ENCODE measurements at places on chromosomes 2 and 18.

GRCh38 chr2:172947461-172948153 lies 128.0 kb upstream of the MAP3K20 start:
- DNase-seq = no peak

- no peak for DNase-seq
Observed at GRCh38 chr2:231467016-231467545, 2.8 kb upstream of the NCL start.

DNA sequence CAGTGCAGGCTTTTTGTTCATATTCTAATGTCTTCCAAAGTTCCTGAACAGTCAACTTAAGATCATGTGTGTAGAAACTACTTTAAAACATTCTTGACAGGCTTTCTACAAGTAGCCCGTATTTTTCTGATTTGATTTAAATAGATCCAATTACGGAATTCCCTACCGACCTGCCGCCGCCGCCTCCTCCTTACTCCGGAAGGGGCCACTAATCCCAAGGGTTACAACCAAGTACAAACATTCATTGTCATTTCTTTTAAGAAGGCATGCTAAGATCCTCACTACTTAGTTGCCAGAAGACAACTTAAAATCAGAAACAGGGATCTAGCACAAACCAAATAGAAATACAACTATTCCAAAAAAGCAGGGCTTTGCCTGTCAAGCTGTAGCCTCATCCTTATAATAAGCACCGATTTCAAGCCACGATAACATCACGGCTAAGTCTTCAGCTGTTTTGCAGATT lies 784 bp downstream of the WDR33 start:
- DNase-seq = no peak

GRCh38 chr2:38016219-38016618 lies 59.7 kb downstream of the CYP1B1 start:
- no peak for DNase-seq

- DNase-seq = no peak
Observed at GRCh38 chr2:239220981-239221396, 179.8 kb downstream of the HDAC4 start.

DNA sequence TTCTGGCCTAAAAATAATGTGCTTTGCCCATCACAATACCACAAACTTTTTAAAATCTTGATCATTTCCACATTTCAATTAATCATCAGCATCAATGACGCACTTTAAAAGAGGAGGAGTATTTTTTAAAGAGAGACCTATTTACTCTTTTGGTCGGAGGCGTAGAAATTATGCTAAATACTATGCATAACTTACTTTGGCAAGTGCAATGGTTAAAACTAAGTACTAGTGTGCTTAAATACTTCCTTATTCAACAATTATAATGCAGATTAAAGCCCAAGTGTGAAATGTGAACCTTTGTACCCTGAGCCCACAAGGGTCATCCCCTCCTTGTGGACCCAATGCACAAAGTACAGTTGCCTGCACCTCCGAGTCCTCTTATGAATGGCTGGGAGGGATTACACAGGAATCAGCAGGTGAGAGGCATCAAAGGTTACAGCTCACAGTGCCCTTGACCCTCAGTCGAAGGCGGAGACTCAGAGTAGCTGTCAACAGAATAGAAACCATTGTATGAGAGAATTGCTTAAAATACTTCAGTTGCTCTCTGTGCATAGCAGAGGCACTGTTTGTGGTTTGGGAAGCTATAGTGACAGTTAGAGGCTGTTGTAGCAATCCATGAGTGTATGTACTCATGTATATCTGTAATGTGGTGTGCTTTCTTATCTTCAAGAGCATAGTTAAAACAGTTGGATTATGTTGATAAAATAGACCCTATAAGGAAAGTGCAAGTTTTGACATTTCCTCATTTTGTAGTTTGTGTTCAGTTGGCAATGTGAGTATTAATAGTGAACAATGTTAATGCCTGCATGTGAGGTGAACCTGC lies 151.7 kb upstream of the ITGA4 start:
- DNase-seq = no peak

- DNase-seq = no peak
Observed at GRCh38 chr2:73931531-73932500, 5.1 kb downstream of the DGUOK start.

DNA sequence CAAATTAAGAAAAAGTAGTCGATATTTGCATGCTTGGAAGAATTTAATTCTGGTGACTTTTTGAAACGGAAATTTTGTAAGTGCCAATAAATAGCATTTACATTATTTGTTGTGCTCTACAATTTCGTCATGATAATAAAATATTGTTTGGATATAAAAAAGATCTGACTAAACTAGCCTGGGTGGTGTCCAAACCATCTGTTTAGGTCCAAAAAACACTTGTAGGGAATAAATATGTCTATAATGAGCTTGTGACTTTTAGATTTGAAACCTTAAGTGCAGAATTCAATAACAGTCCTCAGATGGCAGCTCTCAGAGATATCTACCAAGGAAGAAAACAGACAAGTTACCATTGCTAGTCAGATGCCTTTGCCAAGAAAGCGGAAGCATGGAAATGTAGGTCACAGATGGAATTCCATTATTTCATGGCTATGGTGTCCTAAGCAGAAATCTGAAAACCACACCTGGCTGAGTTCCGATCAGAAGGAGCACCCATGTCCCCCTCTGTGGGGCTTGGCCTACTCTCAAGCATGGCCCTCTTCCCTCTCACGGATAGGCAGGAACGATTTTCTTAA lies 731.1 kb downstream of the RNF144A start:
- DNase-seq = no peak
